ENCODE measurements at places on chromosomes 1 and 21.

DNA sequence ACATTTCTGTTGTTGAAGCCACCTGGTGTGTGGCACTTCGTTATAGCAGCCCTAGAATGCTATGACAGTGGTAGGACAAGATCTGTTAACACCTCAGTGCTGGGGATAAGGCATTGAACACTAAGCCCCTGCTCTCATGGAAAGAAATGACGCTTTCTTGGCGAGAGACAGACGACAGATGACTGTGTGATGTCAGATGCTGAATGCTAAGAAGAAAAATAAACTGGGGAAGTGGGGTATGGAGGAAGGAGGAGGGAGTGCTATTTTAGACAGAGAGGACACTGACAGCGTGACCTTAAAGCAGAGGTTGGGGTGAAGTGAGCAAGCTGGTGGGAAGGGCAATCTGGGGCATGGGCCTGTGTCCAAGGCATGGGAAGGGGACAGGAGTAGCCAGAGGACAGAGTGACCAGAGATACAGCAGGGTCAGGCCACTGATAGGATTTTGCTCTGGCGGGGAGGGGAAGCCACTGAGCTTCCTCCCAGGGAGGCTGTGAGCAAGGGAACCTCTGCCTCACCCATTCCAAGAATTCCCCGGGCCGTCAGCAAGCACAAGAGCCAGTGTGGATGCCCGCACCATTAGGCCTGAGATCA lies 15.2 kb downstream of the DOP1B start:
- DNase-seq = no peak

GRCh38 chr1:66276218-66276617 lies 257.7 kb upstream of the SGIP1 start:
- no peak for DNase-seq

DNA sequence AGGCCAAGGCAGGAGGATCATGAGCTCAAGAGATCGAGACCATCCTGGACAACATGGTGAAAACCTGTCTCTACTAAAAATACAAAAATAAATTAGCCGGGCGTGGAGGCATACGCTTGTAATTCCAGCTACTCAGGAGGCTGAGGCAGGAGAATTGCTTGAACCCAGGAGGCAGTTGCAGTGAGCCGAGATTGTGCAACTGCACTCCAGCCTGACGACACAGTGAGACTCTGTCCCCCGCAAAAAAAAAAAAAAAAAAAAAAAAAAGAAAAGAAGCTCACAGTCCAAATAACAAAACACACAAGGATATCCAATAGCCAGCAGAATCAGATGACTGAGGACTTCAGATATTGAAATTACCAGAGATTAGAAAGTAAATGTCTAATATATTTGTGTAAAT lies 11.8 kb downstream of the AHCTF1 start:
- DNase-seq = no peak

DNA sequence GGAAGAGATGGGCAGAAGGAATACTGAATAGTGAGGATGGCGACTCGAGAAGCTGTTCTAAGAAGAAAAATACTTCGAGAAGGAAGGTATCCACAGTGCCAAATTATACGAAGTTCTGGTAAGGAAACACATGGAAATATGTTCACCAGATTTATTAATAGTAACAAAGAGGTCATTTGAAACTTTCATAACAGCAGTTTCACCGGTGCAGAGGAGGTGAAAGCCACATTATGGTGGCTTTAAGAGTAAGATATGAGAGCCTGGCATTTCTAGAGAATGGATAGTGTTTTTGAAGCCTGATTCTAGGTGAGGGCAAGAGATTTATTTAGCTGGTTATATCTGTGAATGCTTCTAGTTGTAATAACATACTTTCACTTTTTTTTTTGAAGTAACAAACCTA lies 56.2 kb downstream of the DPYD start:
- no peak for DNase-seq

- DNase-seq = no peak
Measured at GRCh38 chr1:158371188-158371953, 17.7 kb downstream of the CD1E start.

GRCh38 chr1:91803847-91804545 lies 82.0 kb downstream of the TGFBR3 start:
- no peak for DNase-seq

DNA sequence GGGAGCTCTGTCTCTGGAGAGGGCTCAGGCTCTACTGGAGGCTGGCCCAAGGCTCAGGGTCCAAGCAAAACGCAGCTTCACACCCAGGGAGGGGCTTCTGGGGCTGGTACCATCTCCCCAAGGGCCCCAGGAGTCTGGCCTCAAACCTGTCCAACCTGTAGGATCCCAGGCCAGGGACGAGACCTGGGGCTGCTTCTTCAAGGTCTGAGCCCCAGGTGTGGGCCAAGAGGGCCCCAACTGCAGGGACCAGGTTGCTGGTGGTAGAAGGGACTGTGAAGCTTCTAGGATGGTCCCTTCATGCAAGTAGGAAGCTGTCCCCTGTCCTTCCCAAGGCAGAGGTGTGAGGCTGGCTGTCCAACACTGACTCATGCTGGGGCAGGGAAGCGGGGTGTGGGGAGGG lies 7.8 kb upstream of the MMEL1 start:
- no peak for DNase-seq

DNA sequence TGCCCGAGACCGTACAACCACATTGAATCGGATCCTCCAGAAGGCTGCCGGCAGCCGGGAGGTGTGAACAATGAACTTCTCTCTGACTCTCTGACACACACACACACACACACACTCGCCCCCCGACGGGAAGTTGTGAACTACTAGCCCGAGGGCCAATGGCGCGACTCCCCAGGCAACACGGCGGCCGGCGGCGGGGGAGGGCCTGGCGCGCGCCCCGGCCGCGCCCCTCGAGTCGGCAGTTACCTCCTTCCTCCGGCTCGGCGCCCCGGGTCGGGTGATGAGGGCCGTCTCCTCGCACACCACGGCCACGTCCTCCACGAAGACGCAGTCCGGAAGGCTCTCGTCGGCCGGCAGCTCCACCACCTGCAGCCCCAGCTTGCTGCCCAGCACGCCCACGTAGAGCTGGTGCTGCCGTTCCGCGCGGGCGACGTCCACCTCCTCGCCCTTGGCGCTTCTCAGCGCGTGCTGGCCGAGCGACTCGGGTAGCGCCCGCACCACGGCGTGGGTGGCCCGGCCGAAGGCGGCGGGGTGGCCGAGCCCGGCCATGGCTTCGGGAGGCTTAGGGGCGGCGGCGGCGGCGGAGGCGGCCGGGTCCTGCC lies 361 bp downstream of the DDAH1 start:
- peak; percentile 86 for DNase-seq

GRCh38 chr1:48084826-48085225 lies 87.6 kb upstream of the TRABD2B start:
- no peak for DNase-seq

- DNase-seq = no peak
Measured at GRCh38 chr1:157217486-157217885, 79.3 kb upstream of the ETV3 start.

DNA sequence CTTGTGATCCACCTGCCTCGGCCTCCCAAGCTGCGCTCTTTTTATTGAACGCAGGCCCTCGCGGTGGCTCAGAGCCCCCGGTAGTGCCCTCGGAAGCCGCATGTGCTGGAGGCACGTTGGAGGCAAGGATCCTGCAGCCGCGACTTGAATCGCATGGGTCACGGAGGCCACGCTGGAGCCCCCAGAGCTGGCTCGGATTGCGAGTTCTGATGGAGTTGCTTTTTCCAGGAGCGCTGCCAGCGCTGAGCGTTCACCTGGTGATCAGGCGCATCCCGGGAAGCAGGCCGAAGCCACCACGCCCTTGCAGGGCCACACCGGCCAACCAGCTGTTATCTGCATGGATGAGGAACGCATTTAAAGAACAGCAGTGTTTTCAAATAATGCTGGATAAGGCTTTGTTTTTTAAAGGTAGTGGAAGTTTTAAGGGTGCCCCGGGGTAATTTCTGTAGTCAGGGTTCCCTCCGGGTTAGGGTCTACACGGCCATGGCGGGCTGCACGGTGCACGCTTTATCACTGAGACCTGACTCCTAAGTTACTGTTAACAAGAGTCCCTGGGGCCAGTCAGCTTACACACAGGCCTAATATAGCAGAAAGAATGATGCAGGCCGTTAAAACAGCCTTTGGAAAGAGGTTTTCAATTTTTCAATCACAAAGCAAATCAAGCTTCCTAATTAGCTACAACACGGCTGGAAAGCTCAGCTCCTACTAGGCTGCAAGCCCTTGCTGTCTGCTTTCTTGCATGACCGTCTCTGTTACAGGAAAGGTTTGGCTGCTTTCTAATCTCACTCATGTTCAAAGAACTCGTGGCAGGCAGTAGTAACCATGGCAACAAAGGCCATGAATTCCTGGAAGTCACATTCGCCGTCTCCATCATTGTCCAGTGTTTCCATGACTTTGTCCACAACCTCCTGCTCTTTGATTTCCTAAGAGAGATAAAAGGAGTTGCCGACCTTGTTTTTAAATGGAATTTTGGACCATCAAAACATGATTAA lies 6.0 kb downstream of the S100B start:
- no peak for DNase-seq

GRCh38 chr1:58324558-58324957 lies 222.0 kb downstream of the OMA1 start:
- DNase-seq = no peak

DNA sequence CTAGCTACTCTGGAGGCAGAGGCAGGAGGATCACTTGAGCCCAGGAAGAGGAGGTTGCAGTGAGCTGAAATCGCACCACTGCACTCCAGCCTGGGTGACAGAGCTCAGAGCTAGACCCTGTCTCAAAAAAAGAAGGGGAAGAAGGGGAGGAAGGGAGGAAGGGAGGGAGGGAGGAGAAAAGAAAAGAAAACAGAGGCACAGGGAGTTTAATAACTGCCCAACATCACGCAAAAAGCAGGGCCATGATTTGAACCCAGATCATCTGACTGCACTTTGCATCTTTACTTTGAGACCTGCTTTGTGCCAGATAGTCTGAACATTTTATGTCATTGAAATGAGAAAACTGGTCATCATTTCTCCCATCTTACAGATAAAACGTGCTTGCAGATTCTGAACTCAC lies 2.0 kb downstream of the LURAP1 start:
- no peak for DNase-seq

- DNase-seq = no peak
Measured at GRCh38 chr1:44828841-44829440, 14.1 kb downstream of the PTCH2 start.

DNA sequence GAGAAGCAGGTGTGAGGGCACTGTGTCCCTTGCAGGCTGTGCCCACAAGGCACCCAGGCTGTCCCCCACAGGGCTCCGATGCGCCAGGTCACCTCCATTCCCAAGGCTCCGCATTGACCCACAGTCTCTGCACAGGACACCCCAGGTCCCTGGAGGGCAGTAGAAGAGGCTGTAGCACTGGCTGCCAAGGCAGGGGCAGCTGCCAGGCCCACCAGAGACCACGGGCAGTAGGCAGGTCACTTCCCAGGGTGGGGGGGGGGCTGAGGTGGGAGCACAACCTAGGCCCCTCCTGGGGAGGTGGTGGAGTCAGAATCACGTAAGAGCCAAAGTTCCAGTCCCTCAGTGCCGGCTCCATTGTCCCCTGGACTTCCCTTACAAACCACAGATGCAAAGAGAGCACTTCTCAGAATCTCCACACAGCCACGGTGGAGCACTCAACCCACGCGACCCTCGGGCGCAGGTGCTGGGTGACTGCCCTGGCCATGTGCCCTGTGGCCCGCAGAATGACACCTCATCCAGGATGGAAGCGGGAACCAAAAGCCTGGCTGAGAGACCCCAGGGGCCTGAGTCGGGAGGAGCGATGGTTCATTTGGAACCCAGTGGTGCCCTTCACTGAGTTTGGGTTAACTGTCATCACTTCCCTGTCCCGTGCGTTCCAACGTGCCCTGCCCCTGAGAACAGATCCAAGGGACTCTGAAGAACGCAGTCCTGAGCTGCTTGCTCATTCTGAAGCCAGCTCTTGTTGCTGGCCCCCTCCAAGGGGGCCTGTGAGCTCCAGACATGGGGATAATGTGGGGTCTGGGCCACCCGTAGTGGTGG lies 69.7 kb upstream of the PDE9A start:
- DNase-seq = peak; percentile 55

DNA sequence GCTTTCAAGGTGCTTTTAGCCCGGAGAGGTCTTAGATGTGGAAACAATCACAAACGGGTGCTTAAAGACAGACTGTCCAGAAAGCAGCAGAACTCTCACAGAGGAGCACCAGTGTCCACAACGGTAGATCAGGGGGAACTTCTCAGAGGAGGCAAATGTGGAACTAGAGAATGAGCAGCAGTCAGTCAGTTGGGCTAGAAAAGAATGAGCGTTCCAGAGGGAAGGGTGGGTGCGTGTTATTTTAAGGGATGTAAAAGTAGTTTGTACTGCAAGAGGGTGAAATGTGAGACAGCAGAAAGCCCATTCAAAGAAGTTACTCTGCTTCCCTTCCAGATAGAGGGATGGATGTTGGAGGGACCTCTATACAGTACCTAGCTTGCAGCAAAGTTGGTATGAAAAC lies 30.9 kb downstream of the RGS5 start:
- DNase-seq = no peak

DNA sequence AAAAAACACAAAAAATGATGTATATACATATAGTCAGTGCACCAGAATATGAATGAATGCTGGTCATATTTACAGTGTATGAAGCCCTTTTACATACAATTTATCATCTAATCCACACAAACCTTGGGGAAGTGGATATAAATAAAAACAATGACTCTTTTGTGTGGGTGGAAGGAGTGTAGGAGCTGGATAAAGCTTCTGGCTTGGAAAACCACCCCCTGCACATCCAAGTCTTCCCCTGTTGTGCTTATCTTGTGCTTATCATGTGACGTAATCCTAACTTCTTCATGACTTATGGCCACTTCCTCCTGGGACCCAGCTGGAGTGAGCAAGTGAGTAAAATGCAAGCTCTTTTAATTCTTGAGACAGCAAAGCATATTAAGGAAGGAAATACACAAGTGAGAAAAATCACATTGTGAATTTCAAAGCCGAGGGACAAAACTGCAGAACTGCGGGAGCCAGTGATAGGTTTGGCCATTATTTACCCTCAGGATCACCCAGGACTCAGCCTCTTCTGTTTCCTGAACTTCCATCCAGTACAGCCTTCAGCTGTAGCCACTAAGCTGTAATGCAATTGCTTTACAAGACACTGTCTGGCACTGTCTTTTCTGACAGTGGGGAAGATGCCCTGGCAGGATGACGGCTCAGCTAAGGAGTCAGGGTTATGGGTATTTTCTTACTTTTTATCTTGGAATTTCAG lies 104.0 kb upstream of the PPM1J start:
- DNase-seq = peak; percentile 41

GRCh38 chr1:62514746-62515423 lies 78.0 kb downstream of the USP1 start:
- no peak for DNase-seq

GRCh38 chr1:175874081-175874480 lies 130.7 kb upstream of the TNR start:
- peak; percentile 5 for DNase-seq
